ENCODE measurements at places on chromosomes 12 and 14. TPM values are rescaled to one million over a fixed set of nuclear protein-coding genes. Genes with fewer than 3 reads are reported as not detected.

DNA sequence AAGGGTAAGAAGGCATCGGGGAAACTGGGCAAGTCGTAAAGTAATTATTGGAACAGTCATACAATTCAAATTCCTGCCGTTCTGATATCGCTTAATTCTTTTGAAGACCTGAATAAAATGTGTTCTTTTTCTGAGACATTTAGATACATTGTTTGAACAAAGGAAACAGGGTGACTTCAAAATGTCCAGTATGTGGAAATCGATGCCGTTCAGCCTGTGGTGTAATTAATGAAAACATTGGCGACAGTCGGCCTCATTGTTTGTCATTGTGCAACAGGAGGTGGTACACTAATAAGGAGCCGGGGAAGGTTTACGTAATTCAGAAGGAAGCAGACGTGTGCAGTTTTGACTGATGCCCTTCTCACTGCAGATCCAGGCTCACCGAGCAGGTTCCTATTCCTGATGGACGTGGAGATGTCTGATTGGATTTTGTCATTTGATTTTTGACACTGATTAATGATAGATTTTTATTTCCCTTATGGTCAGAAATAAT lies 92.7 kb downstream of the BORCS5 start:
- H3K27ac ChIP-seq: no peak overlapping the region
- DNase-seq: no peak
- H3K27me3 ChIP-seq: no peaks in the 10 kb centered on the region

- peaks cover 14% of the 10 kb centered on the region for H3K27me3 ChIP-seq
- H3K4me1 ChIP-seq: peaks cover 3% of the 10 kb centered on the region
- H3K27ac ChIP-seq: no peak overlapping the region
- no peak for DNase-seq
Measured at GRCh38 chr12:53328043-53328435, 6.6 kb upstream of the AAAS start.

DNA sequence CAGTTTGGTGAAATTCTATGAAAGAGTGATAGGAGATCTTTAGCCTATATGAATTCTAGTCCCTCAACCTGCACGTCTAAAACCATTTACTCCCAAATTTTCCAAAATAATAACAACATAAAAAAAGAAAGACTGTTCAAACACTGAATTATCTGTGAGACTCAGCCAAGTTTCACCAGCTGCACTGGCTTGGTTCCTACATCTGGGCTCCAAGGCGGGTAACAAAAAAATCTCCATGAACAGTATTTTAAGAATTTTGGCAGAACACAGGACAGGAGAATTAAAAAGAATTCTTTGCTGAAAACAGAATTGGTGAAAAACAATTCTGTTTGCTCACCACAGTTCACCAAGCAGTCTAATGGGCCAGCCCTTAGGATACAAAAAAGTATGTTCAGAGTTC lies 536.8 kb upstream of the ATP2B1 start:
- H3K27ac ChIP-seq: no peak overlapping the region
- H3K36me3 ChIP-seq: no peaks in the 10 kb centered on the region
- H3K4me1 ChIP-seq: no peaks in the 10 kb centered on the region
- no peak for DNase-seq
- no peaks in the 10 kb centered on the region for H3K27me3 ChIP-seq

DNA sequence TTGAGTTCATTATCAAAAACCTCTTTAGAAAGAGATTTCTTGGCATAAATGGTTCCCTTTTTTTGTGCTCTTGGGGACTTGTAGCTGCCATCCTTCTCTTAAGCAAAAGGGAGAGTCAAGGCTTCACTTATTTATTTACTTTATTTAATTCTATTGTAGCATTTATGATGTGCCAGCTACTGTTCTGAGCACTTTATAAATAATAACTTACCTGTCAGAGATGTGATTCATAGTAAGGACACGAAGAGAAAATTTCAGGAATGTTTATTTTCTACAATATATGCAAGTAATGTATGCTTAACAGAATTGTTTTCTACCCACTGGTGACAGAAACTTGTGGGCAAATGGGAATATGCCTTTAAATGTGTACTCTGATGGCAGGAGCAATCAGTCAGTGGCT lies 33.3 kb downstream of the TMEM117 start:
- H3K27ac ChIP-seq: no peak overlapping the region
- no peaks in the 10 kb centered on the region for H3K4me1 ChIP-seq
- no peak overlapping the region for H3K4me3 ChIP-seq
- no peaks in the 10 kb centered on the region for H3K27me3 ChIP-seq

DNA sequence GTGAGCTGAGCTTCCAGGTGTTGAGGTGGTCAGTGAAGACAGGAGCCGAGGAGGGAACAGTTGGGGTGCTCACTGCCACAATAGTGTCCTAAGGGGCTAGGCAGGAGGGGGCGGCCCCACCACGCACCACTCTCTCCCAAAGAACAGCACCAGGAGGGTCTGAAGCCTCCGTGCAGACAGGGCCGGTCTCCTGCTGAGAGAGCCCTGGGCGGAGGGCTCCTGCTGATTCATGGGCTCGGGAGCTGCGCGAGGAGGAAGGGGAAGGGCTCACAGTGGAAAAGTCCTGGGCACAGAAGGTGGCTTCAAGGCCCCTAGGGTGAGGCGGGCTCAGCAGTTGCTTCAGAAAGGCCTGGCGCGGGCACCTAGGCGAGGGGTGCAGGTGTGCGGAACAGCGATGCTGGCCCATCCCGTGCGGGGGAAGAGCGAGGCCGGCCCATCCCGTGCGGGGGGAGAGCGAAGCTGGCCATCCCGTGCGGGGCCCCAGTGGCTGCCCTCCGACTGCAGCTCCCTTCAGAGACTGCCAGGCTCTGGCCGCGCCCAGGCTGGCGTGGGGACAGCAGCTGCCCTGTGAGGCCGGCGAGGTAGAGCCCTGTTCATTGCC lies 176.7 kb downstream of the ADGRD1 start:
- H3K27me3 ChIP-seq: no peaks in the 10 kb centered on the region
- H3K36me3 ChIP-seq: no peaks in the 10 kb centered on the region
- no peak overlapping the region for H3K27ac ChIP-seq
- no peak overlapping the region for H3K4me3 ChIP-seq

DNA sequence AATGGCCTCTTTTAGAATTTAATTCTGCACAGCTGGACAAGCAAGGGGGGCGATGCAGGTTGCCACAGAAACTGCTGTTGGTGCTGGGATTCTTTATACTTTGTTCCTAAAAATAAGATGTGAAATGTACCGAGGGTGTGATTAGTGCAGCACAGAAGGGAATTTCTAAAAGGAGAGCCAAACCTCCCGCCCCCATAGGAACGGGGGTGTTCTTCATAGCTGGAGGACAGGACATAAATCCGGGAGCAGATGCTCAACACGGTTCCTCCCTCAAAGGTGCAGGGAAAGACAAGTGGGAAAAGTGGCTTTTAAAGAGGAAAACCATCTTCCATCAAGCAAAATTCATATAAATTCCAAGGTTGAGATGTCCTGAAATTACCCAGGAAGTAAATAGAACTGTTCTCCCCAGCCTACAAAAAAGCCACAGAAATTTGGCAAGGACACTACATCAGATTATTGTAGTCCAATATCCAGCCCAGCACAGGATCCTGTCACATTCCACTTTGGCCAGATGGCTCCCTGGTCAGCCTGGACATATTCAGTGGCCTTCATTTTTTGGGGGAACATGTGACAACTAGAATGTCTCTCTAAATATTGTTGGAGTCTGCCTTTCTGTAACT lies 51.4 kb upstream of the TMX1 start:
- no peaks in the 10 kb centered on the region for H3K4me1 ChIP-seq
- H3K27ac ChIP-seq: no peak overlapping the region
- no peaks in the 10 kb centered on the region for H3K36me3 ChIP-seq

The KRT73 gene
- total RNA-seq: not detected

The B4GALNT1 gene
- total RNA-seq: 0.88 TPM

DNA sequence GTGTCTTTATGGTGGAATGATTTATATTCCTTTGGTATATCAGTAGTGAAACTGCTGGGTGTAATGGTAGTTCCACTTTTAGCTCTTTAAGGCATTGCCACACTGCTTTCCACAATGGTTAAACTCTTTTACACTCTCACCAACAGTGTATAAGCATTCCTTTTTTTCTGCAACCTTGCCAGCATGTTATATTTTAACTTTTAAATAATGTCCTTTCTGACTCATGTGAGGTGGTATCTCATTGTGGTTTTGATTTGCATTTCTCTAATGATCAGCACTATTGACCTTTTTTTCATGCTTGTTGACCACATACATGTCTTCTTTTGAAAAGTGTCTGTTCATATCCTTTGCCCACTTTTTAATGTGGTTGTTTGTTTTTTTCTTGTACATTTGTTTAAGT lies 142.5 kb downstream of the MSRB3 start:
- no peak for DNase-seq
- no peaks in the 10 kb centered on the region for H3K4me1 ChIP-seq
- H3K36me3 ChIP-seq: no peaks in the 10 kb centered on the region
- no peaks in the 10 kb centered on the region for H3K27me3 ChIP-seq
- H3K27ac ChIP-seq: no peak overlapping the region

- H3K27me3 ChIP-seq: no peaks in the 10 kb centered on the region
- no peak overlapping the region for H3K4me3 ChIP-seq
- no peaks in the 10 kb centered on the region for H3K36me3 ChIP-seq
- DNase-seq: no peak
- no peaks in the 10 kb centered on the region for H3K4me1 ChIP-seq
Measured at GRCh38 chr12:47135578-47135977, 55.8 kb upstream of the AMIGO2 start.

DNA sequence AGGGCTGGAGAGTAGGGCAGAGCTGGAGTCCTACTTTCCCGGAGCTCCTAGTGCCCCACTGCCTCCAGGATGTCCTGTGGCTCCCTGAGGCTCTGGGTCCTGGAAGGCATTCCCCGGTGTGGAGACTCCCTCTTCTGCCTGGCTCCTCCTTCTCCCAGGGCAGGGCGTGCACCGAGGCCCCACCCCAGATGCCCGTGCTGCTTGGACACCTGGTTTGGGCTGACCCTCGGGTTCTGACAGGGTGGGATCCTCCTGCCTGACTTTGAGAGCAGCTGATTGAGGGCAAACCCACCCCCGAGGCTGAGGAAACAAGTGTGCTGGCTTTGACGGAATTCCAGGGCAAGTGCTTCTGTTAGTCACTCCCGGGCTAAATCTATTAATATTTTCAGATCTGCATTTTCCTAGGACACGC lies 15.4 kb downstream of the TEAD4 start:
- no peaks in the 10 kb centered on the region for H3K36me3 ChIP-seq
- H3K27me3 ChIP-seq: no peaks in the 10 kb centered on the region
- no peak for DNase-seq
- no peaks in the 10 kb centered on the region for H3K4me1 ChIP-seq
- no peak overlapping the region for H3K27ac ChIP-seq

The SUSD6 gene
- total RNA-seq: 70.3 TPM

The KIAA0586 gene
- 12.3 TPM for total RNA-seq

GRCh38 chr12:83473408-83474095 lies 786.8 kb downstream of the TMTC2 start:
- no peaks in the 10 kb centered on the region for H3K4me1 ChIP-seq
- no peak overlapping the region for H3K4me3 ChIP-seq
- H3K27me3 ChIP-seq: no peaks in the 10 kb centered on the region
- no peaks in the 10 kb centered on the region for H3K36me3 ChIP-seq
- DNase-seq: no peak

The KCNK13 gene
- total RNA-seq: 0.32 TPM

GRCh38 chr12:124664395-124665111 lies 97.1 kb upstream of the NCOR2 start:
- H3K4me1 ChIP-seq: peaks cover 3% of the 10 kb centered on the region
- no peak for DNase-seq
- no peak overlapping the region for H3K27ac ChIP-seq
- no peaks in the 10 kb centered on the region for H3K36me3 ChIP-seq
- H3K27me3 ChIP-seq: no peaks in the 10 kb centered on the region
- no peak overlapping the region for H3K4me3 ChIP-seq

The DNAI7 gene
- not detected for total RNA-seq

DNA sequence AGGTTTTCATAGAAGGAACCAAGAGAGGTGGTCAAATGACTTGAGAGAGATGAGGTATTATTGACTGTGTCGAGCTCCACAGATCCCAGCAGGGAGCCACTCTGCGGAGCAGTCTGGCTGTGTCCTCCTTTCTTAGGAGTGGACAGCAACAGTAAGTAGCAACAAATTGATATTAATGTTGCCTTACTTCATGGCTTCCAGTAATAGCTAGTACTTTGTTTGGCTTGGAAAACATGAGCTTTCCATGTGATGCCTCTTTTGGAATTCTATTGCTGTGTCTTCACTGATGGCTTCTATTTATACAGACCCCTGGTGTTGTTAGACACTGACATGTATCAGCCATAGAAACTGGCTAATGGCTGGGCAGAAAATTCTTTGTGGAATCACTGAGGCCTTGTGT lies 531.2 kb upstream of the CCDC196 start:
- H3K27ac ChIP-seq: no peak overlapping the region
- no peak for DNase-seq
- no peaks in the 10 kb centered on the region for H3K36me3 ChIP-seq
- no peak overlapping the region for H3K4me3 ChIP-seq
- no peaks in the 10 kb centered on the region for H3K27me3 ChIP-seq

GRCh38 chr14:21923820-21924219 lies 250.2 kb upstream of the OR4E1 start:
- H3K27me3 ChIP-seq: no peaks in the 10 kb centered on the region
- H3K36me3 ChIP-seq: no peaks in the 10 kb centered on the region
- no peak overlapping the region for H3K27ac ChIP-seq
- no peak overlapping the region for H3K4me3 ChIP-seq

GRCh38 chr12:127487031-127487430 lies 779.9 kb upstream of the TMEM132C start:
- no peak for DNase-seq
- no peaks in the 10 kb centered on the region for H3K36me3 ChIP-seq
- no peak overlapping the region for H3K27ac ChIP-seq
- no peak overlapping the region for H3K4me3 ChIP-seq
- H3K27me3 ChIP-seq: no peaks in the 10 kb centered on the region

DNA sequence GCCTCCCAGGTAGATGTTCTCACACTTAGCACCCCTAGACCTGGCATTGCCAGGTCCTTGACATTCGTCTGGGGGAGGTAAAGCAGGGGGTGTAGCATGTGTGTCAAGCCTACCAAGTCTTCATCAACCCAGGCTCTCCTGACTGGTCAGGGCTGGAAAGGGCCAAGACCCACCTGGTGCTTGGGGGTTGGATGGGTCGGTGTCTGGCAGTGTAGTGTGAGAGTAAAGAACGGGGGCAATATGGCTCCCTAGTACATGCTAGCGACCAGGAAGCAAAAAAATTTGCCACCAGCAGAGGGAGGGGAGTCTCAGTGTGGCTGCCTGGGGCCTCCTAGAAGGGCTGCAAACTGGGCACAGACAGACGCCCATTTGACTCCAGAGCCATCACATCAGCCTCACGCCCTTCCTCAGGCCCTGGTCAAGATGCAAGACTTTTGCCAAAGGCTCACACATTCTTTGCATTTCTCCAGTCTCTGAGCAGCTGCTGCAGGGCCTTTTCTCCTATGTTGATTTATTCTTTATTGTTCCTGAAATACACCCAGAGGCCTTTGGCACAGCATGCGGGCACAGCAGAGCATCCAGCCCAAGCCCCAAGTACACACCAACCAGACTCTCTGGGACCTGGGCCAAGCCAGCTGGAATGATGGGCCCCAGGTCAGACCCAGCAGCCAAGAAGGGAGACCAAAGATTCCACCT lies 38.3 kb upstream of the PNMA1 start:
- DNase-seq: peak; percentile 81
- H3K36me3 ChIP-seq: no peaks in the 10 kb centered on the region
- H3K4me1 ChIP-seq: peaks cover 82% of the 10 kb centered on the region
- no peaks in the 10 kb centered on the region for H3K27me3 ChIP-seq
- peak overlapping the region; percentile 99 for H3K27ac ChIP-seq

The TEX52 gene
- total RNA-seq: not detected

- H3K27me3 ChIP-seq: no peaks in the 10 kb centered on the region
- no peak for DNase-seq
- no peak overlapping the region for H3K4me3 ChIP-seq
- H3K27ac ChIP-seq: peak overlapping the region; percentile 49
Measured at GRCh38 chr12:95663525-95663924, 112.2 kb upstream of the USP44 start.

- H3K4me1 ChIP-seq: no peaks in the 10 kb centered on the region
- no peaks in the 10 kb centered on the region for H3K27me3 ChIP-seq
- H3K36me3 ChIP-seq: no peaks in the 10 kb centered on the region
- DNase-seq: no peak
- no peak overlapping the region for H3K27ac ChIP-seq
Measured at GRCh38 chr14:96058576-96059200, 19.5 kb downstream of the C14orf132 start.

The KRT77 gene
- total RNA-seq: not detected
